Activated CD4-positive, alpha-beta T cell treated with anti-CD3 and anti-CD28 coated beads, Interleukin-2, amount 50 U/mL, for 16 hours (primary cell): ENCODE measurements at places on chromosomes 7 and 10.

GRCh38 chr10:42932735-42933447 lies 144.0 kb upstream of the RET start:
- peak; percentile 6 for DNase-seq

DNA sequence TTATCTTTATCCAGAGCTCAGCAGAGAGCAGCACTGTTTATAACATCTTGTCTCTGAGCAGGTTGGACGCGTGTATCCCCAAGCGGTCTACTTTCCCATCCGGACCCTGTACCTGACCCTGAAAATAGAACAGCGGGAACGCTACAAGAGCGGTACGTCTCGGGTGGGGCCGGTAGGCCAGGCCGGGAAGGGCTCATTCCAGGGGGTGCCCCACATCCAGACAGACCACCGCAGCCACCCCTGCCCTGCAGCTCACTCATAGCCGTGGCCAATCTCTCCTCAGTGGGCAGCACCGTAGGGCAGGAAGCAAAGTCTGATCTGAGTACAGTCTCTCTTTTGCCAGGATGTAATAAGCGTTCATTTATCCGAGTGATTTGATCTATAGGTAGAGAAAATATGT lies 113.7 kb downstream of the TRRAP start:
- DNase-seq: no peak

DNA sequence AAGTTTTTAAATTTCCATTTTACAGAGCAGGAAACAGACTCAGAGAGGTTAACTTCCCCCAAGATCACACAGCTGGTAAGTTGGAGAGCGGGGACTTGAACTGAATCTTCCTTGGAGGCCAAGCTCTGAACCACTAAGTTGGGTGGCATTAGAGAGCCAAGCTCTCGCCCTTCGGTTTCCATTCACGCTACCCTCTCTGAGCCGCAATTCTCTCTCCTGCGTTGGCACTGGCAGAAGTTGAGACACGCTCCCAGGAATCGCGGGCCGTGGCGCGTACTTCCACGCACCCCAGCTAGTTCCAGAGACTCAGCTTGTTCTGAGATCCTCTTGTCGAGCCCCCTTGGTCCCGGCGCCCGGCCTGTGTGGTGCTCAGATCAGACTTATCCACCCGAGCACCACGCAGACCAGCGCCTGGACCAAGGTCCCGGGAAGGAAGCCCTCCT lies 29.3 kb upstream of the VAX1 start:
- no peak for DNase-seq

- no peak for DNase-seq
These were observed at the start of gene TNS3 for GRCh38 chr7:47581804-47582763. Gene TNS3, minus strand, starts transcription at chr7:47582111. Its CDS starts 142,475 bp downstream, at chr7:47439636.

GRCh38 chr10:62047960-62048383 lies 146.5 kb downstream of the ARID5B start:
- peak; percentile 76 for DNase-seq

- no peak for DNase-seq
These were observed 28.1 kb upstream of the TRIL start for GRCh38 chr7:28986028-28986764.

DNA sequence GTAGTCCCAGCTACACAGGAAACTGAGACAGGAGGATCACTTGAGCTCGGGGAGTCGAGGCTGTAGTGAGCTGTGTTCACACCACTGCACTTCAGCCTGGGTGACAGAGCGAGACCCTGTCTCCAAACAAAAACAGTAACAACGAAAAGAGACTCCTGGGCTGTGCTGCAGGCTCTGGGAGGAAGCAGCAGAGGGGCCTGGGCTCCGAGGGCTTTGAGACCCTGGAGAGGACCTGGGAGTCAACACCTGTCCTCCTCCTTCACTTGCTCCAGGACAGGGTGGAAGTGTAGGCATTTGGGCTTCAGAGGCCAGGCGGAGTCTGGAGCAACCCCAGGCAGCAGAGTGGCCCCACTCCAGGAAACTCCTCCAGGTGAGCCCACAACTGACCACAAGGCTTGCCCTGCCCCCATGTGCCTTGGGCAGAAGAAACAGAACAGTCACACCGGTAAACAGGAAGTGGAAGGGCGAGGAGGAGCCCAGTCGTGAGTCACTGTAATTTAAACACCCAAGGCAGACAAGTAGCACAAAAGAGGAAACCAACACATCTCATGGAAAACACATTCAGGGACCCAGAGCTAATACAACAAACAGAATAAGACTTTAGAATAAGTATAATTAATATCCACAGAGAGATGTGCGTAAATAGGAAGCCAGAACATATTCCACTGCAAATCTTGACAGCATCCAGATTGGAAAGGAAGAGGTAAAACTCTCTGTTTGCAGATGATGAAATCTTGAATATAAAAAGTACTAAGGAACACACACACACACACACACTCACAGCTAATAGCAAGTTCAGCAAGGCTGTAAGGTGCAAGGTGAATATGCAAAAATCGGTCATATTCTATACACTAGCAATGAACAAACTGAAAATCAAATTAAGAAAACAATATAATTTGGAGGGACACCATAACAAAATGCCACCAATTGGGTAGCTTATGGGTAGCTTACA lies 20.5 kb upstream of the RASGEF1A start:
- DNase-seq: peak; percentile 73

GRCh38 chr10:74093530-74094164 lies 57.0 kb downstream of the AP3M1 start:
- no peak for DNase-seq

- no peak for DNase-seq
These were observed 88.1 kb upstream of the DNAAF5 start for GRCh38 chr7:638256-639011.

DNA sequence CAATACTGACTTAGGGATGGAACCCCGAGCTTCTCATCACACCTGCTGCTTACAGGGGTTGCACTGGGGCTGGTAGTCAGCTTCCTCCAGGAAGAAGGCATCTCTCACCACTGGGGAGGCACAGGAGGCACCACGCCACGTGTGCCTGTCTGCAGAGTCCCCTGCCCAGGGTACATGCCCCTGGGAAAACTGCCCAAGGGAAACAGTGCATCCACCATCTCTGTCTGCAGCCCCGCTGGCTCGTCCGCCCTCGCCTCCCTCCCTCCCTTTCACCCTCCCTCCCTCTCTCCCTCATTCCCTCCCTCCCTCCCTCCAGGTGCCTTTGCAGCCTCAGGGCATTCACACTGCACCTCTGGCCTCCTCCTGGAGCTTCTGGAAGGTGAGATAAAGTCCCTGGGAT lies 101.1 kb downstream of the PTPRE start:
- DNase-seq: no peak

- no peak for DNase-seq
These were observed 7.1 kb downstream of the INHBA start for GRCh38 chr7:41695661-41696322.

GRCh38 chr10:132836832-132837540 lies 51.0 kb upstream of the NKX6-2 start:
- peak; percentile 3 for DNase-seq

DNA sequence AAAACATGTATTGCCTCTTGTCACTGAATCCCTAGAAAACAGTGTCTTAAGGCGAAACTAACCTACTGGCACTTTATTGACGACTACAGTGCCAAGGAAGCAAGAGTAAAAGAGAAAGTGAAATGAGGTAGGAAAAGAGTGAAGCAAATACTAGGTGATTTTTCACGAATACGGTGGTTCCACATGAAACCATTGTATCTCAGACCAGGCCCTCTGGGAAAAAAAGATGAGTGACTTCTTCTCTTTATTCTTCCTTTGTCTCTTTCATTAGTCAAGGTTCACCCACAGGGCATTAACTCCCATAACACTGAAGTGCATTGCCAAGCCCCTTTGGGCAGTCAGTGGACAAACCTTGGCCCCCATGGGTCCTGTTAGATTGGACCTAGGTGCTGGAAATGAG lies 16.2 kb upstream of the MACC1 start:
- no peak for DNase-seq

GRCh38 chr7:29955799-29956486 lies 33.7 kb downstream of the SCRN1 start:
- DNase-seq: peak; percentile 24
